ENCODE measurements at places on chromosomes 5 and 9.

- no peak for DNase-seq
These were observed 188.8 kb downstream of the NTRK2 start for GRCh38 chr9:84858364-84858763.

- no peak for DNase-seq
These were observed 36.7 kb downstream of the FBXW2 start for GRCh38 chr9:120756531-120756930.

DNA sequence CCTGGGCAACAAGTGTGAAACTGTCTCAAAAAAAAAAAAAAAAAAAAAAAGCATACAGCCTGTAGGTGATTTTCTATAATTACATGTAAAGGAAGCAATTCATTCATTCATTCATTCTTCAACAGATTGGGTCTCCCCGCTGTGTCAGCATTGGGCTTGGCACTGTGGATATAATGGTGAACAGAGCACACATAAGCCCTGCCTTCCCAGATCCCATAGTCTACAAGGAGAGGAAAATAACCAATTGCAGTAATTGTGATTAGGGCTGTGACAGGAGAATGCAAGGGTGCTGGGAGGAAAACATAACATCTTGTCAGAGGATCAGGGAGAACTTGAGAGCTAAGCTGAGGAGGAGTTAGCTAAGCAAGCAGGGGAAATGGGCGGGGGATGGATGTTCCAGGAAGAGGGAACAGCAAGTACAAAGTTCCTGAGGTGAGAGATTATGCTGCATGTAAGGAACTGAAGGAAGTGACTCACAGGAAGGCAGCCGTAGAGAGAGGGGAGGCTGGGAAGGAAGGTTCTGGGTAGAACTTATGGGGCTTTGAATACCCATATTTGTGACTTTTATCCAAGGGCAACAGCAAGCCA is 24.0 kb upstream of the KLF9 start:
- DNase-seq, result no peak

GRCh38 chr9:126519660-126520420 is 93.9 kb upstream of the LMX1B start:
- DNase-seq, result no peak

DNA sequence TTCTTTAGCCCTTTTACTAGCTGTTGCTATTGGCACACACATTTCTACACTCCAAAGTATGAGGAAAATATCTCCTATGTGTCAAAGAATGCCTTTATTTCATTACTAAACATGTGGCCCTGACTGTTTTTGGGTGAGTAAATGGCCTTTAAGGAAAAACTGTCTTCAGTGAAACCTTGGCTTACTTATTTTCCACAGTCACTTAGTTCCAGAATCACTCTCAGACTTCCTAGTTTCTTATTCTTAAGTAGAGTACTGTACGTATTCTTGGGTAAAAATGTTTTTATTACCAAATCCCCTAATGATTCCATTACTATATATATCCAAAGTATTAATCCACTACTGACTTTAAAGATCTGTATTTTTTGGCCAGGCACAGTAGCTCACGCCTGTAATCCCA is 27.5 kb downstream of the ERP44 start:
- no peak for DNase-seq

DNA sequence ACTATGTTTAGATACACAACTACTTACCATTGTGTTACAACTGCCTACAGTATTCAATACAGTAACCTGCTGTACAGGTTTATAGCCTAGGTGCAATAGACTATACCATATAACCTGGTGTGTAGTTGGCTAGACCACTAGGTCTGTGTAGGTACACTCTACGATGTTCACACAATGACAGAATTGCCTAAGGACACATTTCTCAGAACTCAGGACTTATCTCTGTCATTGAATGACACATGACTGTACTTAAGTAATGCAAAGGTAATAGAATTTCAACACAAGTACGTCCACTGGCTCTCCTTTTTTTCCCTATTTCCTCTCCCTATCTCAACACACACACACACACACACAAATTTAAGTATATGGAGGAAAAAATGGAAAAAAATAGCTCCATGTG is 385.6 kb downstream of the CTNND2 start:
- DNase-seq, result no peak

DNA sequence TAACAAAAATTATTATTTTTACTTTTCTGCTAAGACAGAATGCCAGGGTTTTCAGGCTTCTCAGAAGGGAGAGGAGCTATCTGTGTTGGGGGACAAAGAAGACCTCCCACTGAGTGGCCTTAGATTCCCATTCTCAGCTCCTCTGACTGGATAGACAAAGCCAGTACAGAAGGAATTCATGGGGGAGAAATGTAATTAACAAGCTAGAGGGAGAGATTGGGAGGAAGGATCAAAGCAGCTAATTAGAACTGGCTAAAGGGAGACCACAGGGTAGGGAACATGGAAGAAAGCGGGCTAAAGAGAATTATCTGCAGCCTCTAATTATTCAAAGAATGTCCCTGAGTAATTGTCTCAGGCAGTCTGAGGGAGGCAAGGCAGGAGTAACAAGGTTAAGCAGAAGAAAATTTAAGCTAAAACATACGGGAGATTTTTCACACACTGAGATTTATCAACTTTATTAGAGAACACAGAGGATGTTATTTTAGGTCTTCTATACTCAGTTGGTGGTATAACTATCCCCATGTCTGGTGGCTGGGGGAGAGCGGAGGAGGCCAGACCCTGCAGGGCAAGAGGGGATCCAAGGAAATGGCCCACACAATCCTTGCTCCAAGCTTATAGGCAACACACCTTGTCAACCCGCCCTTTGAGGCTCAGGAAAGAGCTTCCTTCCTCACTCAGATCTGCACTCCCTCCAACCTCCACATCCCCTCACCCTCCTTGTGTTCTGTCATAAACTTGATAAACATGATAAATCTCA is 87.7 kb upstream of the LRRTM2 start:
- no peak for DNase-seq

GRCh38 chr5:31477971-31478370 is 53.9 kb downstream of the DROSHA start:
- no peak for DNase-seq

- no peak for DNase-seq
These were observed 763.7 kb upstream of the GRAMD2B start for GRCh38 chr5:125659316-125660023.

DNA sequence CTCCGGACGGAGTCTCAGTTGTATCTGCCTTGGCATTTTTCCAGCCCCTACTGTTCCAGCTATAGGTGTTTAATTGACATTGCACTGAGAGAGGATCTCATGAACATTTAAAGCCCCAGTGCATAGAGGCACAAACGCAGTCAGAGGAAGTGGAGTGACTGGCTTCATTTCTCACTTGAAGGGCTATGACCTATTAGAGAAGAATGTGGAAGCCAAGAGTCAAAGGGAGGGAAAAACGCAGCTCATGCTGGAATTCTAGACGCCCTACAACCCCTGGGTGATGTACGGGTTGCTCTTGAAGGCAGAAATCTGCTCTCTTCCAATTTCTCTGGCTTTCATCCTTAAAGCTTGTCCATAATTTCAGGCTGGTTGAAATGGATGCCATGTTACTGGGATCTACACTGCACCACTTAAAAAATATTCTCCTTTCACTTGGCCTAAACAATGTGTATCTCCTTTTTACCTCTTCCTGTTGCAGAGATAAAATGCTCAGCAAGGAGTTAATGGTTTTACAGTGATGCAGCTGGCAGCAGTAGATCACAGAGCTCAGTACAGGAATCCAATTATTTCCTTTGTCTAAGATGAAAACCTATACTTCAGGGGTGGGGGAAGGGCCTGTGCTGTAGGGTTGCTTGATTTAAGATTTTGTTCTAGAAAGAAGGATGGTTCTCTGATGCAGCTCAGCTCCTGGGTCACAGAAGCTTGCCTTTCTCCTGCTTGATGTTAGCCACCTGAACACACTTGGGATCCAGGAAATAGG is 61.8 kb upstream of the MAMDC2 start:
- no peak for DNase-seq

DNA sequence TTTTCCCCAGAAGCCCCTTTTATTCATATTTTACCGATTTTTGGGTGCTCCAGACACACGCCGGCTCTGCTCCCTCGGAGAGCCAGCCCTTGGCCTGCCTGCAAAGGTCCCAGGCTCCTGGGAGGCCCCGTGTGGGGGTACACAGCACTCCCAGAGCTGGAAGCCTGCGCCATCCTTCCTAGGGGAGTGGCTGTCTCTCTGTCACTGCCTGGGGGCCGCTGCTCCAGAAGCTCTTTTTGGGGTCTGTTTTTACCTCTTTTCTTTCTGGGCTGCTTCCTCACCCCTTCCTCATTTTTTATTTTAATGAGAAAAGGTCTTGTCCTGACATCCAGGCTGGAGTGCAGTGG is 119.1 kb upstream of the COL5A1 start:
- no peak for DNase-seq

GRCh38 chr5:113378081-113378480 is 56.7 kb downstream of the TSSK1B start:
- no peak for DNase-seq

- no peak for DNase-seq
These were observed 175.6 kb downstream of the SEMA5A start for GRCh38 chr5:9370256-9370655.

DNA sequence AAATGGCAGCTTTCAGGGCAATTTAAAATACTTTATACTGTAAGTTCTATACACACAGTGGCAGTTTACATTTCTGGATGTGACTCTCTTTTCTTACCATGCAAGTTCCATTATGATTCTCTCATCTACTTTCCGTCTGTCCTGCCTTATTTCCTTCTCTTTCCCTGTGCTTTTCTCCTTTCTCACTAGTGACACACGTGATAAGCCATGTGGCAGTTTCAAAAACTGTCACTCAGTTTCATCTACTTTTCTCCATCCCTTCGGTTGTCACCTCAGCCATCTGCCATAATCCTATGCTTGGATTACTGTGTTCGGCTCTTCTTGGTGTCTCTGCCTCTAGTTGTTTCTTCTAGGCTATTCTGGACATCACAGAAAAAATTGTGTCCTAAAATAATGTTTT is 46.8 kb upstream of the ATG10 start:
- DNase-seq, result no peak

DNA sequence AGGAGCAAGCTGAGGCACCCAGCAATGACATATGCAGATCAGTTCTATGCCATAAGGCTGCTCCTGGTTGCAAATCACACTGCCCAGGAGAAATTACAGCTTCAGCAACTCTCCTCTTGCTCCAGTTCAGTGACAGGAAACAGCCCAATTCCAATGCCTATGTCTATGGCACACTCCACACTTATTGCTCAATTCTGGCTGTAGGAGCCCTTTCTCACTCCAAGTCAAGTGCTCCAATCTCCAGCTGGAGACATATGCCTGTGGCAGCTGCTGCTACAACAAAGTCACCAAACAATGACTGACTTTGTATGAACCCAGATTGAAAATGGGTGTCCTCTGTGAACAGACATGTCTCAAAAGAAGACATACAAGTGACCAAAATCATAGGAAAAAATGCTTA is 31.8 kb upstream of the PLCXD3 start:
- no peak for DNase-seq

- DNase-seq, result no peak
These were observed 27.4 kb upstream of the GSN start for GRCh38 chr9:121240472-121241135.

DNA sequence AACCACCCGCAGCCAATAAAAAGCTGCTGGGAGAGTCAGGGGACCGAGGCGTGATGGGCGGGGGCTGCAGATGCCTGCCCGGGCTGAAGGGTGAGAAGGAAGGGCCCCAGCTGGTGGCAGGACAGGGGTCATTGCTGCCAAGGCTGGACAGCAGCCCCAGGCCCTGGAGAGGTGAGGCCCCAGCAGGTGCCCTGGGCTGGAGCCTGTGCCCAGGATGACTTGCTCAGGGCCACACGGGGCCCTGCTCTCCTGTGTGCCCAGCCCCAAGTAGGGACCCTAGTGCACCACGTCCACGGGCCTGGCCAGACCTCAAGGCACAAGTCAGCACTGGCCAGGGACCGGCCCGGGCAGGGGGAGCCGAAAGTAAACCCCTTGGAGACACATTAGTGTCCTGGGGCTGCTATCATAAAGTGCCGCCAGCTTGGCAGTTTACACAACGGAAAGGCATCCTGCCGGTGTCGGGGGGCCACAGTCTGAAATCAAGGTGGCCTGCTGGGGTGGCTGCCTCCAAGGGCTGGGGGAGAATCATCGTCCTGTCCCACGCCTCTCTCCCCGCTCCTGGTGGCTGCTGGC is 22.0 kb downstream of the LHX3 start:
- no peak for DNase-seq
